ENCODE measurements at places on chromosomes 7 and 10. TPM values are rescaled to one million over a fixed set of nuclear protein-coding genes. Genes with fewer than 3 reads are reported as not detected.

The CRHR2 gene
- total RNA-seq, result 1.2 TPM

The NUTM2E gene
- total RNA-seq, result 0.16 TPM

The SFRP4 gene
- total RNA-seq, result 9.0 TPM

The ZYX gene
- 222 TPM for total RNA-seq

DNA sequence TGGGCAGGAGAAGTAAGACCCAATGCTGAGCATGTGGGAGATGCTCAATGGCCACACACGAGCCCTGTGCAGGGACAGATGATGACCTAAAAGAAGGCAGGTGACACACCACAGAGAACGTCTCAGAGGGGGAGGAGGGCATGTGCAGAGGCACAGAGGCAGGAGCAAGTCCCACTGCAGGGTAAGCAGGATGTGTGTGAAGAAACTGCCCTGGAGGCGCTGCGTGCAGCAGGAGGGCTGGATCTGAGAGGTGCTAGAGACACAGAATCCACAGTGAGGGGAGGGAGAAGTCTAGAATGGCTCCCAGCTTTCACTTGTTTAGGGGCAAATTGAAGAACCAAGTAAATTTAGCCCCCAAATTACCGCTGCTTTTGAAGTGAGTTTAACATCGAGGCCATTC lies 14.9 kb downstream of the DYDC2 start:
- no peak for DNase-seq

The PDE1C gene
- total RNA-seq, result 7.6 TPM

DNA sequence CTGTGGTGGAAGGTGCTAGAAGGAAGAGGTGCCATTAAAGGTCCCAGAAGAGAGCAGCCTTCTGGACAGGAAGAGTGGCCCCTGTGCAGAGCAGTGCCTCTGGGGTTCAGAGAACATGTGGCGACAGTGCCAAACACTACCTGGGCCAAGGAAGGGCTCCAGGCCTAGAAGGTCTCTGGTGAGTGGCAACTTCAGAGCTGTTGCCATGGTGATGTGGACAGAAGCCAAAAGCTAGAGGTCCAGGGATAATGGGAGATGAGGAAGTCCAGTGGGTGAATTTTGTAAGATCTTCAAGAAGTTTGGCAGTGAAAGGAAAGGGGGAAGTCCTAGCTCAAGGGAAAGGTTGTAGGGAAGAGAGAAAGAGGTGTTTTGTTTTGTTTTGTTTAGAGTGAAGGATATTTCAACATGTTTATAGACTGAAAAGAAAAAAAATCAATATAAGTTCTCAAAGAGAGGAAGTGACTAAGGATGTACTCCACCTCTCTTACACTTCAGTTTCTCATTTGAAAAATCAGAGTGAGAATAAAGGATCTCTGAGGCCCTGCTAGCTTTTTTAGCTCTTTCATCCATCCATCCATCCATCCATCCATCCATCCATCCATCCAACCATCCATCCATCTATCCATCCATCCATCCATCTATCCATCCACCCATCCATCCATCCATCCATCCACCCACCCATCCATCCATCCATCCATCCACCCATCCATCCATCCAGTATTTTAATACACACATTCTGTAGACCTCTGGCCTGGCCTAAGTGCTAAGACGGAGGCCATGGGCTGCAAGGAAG lies 77.1 kb upstream of the DUSP5 start:
- DNase-seq, result peak; percentile 44

The AKR1D1 gene
- total RNA-seq, result 0.87 TPM

DNA sequence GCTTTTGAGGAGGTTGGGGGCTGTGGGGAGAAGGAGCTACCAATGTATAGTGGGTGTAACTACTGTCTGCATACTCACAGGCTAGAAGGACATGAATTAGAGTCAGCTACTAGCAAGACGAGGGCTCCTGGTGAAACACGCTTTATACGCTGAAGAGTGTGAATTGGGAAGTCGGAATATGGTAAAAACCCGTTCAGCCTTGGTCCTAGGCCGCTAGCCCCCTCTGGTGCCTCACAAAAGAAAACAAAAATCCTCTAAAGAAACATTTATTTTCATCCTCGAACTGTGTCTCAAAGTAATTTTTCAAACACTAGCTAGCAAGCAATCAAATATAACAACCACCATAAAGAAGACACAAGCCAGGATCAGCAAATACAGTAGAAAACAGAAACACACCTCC lies 338.1 kb upstream of the SEMA3C start:
- DNase-seq, result peak; percentile 31

DNA sequence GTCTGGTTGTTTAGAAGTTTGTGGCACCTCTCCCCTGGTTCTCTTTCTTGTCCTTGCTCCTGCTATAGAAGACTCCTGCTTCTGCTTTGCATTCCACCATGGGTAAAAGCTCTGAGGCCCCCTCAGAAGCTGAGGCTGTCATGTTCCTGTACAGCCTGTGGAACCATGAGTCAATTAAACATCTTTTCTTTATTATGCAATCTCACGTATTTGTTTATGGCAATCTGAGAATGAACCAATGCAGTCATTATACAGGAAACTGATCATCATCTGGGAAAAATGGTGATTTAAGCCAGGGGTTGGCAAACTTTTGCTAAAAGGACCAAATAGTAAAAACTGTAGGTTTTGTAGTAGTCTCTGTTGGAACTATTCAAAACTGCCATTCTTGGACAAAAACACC lies 175.4 kb downstream of the CSTF2T start:
- DNase-seq, result no peak

DNA sequence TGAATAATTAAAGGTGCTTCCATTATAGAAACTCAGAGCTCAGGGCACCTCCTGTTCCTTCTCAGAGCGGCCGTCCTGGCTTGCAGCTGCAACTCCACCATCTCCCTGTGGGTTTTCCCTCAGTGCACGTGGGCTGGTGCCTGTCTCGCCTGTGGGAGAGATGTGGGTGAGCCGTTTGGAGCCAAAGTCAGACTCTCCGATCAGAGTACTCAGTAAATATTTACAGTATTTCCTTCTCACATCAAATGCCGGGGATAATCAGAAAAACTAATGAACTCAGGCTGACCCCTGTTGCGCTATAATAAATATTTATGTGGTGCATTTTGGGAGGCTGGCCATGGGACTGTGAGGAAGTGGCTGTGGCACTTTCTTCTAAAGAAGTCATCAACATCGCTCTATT lies 155.8 kb upstream of the HABP2 start:
- no peak for DNase-seq

DNA sequence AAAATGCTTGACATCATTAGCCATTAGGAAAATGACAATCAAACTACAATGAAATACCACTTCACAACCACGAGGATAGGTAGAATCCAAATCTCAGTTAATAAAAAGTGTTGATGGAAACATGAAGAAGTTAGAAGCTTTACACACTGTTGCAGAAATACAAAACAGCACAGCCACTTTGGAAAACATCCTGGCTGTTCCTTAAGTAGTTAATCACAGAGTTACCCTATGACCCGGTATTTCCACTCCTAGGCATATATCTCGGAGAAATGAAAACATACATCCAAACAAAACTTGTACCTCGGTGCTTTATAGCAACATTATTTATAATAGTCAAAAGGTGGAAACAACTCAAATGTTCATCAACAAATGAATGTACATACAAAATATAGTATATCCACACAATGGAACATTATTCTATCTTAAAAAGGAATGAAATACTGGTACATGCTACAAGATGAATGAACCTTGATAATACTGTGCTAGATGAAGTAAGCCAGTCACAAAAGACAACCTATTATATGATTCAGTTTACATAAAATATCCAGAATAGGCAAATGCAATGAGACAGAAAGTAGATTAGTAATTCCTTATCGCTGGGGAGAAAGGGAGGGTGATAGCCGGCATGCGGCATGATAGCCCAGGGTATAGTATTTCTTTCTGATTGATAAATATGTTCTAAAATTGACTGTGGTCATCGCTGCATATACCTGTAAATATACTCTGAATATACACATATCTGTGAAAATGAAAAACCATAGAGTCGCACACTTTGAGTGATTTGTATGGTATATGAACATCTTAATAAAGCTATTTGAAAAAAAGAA lies 1.9 kb downstream of the VWDE start:
- no peak for DNase-seq

DNA sequence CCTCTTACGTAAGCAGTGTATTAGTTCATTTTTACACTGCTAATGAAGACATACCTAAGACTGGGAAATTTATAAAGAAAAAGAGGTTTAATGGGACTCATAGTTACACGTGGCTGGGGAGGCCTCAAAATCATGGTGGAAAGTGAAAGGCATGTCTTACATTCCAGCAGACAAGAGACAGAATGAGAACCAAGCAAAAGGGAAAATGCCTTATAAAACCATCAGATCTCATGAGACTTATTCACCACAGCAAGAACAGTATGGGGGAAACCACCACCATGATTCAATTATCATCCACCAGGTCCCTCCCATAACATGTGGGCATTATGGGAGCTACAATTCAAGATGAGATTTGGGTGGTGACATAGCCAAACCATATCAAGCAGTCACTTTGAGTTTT lies 126.3 kb upstream of the CXCL12 start:
- no peak for DNase-seq

The VGF gene
- 2.3 TPM for total RNA-seq

DNA sequence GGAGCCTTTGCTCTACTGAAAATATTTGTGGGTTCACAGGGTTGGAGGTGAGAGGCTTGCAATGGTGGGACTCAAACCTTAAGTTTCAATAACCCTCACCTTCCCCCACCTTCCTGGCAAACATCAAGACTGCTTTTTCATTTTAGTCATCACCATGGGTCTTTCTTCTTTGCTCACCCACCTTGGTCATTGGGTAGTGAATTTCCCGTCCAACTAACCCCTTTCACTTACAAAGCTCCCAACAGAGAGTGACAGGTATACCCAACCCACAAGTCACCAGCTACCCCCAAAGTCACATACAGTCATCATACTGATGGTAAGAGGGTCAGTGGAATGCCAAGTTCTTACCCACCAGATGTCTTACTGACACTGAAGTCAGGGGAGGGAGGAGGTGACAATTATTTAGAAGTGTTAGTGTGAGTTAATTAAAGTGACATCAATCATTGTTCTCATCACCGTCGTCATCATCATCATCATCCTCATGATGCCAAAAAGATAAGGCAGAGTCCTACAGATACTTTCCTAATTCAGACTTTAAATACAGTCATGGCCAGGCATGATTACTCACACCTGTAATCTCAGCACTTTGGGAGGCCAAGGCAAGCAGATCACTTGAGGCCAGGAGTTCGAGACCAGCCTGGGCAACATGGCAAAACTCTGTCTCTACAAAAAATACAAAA lies 49.0 kb downstream of the PIK3AP1 start:
- DNase-seq, result no peak

Measured in testis (tissue), 5 donors.